NCI-H2171 treated with DMSO at 0.1 percent for 48 hours (cell line): ENCODE measurements at places on chromosomes 1 and 21.

DNA sequence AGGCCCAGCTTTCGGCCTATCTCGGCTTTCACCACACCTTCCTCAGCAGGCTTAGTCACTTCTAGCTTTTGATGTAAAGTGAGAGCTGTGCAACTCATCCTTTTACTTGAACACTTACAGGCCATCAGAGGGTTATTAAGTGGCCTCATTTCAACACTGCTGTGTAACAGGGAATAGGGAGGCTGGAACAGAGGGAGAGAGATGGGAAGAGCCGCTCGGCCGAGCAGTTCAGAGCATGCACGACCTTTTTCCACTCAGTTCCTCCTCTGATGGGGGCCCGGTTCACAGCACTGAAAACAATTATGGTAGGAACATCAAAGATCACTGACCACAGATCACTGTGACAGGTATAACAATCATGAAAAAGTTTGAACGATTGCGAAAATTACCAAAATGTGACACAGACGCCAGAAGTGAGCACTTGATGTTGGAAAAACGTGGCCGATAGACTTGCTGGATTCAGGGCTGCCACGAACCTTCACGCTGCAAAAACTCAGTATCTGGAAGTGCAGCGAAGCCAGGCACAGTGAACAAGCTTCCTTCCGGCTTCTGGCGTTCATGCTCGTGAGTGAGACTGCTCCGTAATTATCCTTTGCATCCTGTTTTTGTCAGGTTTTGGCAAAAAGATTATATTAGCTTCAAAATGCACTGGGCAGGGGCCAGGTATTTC lies 28.6 kb downstream of the AGPAT3 start:
- no peak for DNase-seq

- no peak for DNase-seq
Observed at GRCh38 chr1:201334325-201335173, 42.9 kb downstream of the TNNT2 start.

GRCh38 chr1:92583821-92584760 lies 97.4 kb upstream of the GFI1 start:
- no peak for DNase-seq

DNA sequence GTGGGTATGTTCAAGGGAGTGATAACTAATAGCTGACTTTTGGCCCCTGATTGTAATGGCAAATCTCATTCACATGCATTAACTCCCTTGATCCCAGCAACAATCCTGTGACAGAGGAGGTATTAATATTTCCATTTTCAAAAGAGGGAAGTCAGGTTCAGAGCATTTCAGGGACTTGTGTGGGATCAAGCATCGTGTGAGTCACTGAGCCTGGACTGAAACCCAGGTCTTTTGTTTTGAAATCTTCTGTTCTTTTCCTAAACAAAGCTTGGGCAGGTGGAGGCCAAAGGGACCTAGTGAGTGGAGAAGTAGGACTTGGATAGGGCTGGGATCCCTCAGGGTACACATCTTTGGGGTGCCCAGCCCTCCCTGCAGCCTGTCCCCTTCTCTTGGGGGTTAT lies 37.9 kb downstream of the ETNK2 start:
- no peak for DNase-seq

DNA sequence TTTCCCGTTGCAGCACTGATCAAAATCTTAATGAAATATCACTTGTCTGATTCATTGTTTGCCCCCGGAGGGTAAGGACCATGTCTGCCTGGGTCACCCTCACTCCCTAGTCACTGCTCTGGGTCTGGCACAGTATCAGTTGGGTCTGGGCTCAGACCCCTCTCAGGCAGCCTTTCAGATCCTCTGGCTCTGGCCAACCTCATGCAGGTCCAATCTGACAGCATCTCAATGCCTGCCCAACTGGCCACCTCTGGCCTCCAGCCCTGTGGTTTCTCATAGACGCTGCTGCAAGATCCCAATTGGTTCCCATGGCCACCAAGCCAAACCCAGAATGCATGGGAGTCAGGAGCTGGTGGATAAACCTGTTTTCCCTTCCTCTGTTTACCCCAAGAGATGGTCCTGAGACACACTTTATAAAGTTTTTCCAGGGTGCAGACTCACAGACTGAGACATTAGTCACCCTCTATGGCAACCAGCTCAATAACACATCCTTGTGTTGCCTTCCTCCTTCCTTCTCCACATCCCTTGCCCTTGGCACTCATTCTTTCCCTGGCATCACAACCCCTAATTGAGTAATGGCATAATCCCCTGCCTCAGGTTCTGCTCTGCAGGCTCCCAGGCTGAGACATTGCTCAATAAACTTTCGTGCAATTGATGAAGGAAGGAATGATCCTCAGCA lies 199.2 kb downstream of the GRIK3 start:
- DNase-seq: no peak
